HFFc6 (cell line): ENCODE measurements at places on chromosomes 3 and 15.

DNA sequence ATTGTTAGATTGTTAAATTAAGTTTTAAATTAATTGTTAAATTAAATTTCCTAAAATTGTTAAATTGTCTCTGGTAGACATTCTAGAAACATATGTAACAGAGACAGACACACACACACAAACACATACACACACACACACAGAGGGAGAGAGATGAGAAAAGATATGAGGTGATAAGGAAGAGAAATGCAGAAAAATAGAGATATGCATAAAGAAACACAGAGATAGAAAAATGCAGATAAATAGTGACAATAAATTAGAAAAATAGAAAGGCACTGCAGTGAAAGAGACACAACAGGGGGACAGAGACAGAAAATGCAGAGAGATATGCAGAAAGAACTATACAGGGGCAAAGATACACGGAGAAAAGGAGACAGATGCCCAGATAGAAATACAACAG is 25.1 kb upstream of the GOLGA8B start:
- no peak for DNase-seq

DNA sequence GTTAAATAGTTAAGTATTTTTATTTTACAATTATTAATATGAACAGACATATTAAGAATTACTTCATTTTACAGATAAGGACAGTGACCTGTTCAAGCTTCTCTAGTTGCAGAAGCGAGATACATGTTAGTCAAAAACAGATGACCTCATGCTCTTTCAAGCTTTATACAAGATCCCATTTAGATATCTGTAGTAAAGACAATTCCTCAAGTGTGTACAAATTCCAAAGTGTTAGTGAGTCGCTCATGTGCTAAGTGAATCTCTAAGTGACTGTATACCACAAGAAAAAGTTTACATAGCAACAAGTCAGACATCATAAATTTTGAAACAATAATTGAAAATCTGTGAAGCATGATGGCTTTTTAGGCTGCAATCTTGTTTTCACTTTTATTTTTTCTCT is 293.8 kb downstream of the ROBO1 start:
- no peak for DNase-seq

- no peak for DNase-seq
Measured at GRCh38 chr15:58462973-58463663, 31.3 kb downstream of the LIPC start.

- no peak for DNase-seq
Measured at GRCh38 chr15:48976444-48977088, 12.8 kb upstream of the SHC4 start.

DNA sequence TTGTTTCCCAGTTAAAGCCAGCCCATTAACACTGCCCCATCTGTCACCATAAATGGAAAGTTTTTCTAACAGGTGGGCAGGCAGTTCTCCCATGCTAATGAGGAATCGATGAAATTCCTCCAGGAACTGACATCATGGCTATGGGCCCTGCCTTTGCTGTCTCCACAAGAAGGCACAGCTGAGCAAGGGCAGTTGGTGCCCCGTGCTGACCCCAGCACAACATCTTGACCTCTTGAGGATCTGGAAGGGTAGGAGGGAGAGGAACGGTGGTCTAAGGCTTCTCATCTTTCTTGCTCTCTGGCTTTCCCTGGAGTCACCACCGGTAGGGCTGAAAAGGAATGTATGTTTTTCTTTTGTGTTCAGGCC is 46.7 kb downstream of the CHCHD6 start:
- no peak for DNase-seq

DNA sequence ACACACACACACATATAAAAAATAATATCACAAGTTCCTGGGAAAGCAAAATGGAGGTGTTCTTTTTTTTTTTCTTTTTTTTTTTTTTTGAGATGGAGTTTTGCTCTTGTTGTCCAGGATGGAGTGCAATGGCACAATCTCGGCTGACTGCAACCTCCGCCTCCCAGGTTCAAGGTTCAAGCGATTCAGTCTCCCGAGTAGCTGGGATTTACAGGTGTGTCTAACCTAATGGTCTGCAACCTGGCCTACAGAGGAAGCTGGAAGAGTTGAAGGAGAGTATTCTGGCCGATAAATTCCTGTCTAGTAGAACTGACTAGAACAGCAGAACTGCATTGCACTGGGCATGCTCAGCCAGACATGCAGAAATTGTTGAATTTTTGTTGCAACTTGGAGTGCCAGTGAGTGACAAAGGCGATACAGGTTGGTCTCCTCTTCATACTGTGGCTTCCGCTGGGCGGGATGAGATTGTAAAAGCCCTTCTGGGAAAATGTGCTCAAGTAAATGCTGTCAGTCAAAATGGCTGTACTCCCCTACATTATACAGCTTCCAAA is 22.4 kb upstream of the EIF4A2 start:
- no peak for DNase-seq
